ENCODE measurements at places on chromosomes 12 and 14. TPM values are rescaled to one million over a fixed set of nuclear protein-coding genes. Genes with fewer than 3 reads are reported as not detected.

Gene PTCSC3
- not detected for total RNA-seq

GRCh38 chr12:131979606-131980005 is 29.9 kb downstream of the EP400 start:
- DNase-seq, result no peak

- DNase-seq, result no peak
Measured at GRCh38 chr14:56862836-56863235, 52.6 kb upstream of the OTX2 start.

Gene PAN2
- 216 TPM for total RNA-seq

- no peak for DNase-seq
Measured at GRCh38 chr14:63663428-63664341, 22.0 kb upstream of the WDR89 start.

GRCh38 chr12:70258605-70259403 is 15.6 kb downstream of the CNOT2 start:
- no peak for DNase-seq

GRCh38 chr14:99040711-99041110 is 231.3 kb downstream of the BCL11B start:
- DNase-seq, result no peak

Gene POTEM
- total RNA-seq, result not detected

DNA sequence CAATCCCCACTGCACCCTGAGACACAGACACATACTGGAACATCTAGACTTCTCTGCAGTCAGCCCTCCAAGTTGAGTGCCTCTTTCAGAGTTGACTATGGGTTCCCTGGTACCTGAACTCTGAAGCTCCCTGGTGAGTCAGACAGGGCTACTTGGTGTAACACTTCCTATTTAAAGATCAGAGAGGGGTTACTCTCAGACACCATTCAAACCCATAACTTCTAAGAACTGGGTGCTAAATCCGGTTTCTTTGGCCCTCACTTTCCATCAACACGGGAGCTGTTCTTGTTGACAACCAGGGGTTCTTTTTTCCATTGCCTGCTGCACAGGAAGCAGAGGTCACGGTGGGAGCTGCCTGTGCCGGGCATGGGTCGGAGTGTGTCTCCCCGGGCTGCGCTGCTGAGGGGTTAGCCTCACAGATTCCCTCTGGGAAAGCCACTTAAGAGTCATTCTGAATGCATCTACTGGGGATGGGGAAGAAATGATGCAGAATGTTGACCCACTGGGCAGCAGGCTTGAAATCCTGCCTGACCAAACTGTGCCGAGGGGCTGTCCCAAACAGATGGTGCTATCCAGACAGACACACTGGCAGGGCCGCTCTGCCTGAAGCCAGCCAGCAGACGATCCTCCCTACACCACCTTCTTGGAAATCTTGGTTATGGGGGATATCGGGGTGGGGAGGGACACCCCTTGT is 74.1 kb downstream of the PITPNM2 start:
- no peak for DNase-seq

DNA sequence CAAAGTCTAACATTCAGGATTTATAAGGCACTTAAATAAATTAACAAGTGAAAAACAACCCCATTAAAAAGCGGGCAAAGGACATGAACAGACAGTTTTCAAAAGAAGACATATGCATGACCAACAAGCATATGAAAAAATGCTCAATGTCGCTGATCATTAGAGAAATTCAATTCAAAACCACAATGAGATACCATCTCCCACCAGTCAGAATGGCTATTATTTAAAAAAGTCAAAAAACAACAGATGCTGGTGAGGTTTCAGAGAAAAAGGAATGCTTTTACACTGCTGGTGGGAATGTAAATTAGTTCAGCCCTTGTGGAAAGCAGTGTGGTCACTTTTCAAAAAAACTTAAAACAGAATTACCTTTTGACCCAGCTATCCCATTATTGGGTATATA is 60.7 kb upstream of the BDKRB2 start:
- DNase-seq, result no peak

DNA sequence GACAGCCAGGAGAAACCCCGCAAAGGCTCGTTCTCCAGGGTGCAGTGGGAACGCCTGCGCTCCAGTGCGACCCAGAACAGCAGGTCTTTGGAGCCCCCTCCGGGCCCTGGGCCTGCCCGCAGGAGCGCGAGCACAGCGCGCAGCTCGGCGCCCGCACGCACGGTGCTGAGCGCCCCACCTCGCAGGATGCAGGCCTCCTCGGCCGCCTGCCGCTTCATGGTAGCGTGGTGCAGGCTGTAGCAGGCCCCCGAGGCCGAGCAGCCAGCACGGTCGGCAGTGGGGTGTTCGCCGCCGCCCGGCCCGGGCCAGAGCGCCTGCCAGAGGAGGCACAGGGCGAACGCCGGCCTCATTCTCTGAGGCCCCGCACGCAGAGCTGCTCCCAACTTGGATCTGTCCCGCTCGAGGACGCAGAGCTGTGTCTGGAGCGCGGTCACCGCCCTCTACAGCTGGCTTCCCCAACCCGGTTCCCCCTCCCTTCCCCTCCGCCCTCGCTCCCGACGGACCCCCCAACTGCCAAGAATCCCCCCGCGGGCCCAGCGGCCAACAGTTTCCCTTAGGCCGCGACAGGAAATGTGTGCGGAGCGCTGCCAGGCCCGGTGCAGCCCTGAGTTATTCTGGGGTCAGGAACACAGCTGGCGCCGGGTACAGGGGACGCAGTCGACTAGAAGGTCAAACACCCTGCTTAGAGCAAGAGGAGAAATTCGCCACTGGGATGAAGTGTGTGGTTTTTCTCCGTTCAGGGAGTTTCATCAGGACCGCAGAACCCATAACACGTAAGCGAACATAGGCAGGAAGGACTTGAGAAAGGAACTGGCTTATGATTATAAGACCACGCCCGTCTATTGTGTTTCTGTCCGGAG is at the start of gene CLEC14A:
Gene CLEC14A (minus strand): TSS at position 421 of the 860 bp plus-strand sequence. CDS start 71 bp downstream, at position 350.
- DNase-seq, result no peak

GRCh38 chr12:114306646-114307045 is 99.3 kb downstream of the TBX5 start:
- no peak for DNase-seq

- no peak for DNase-seq
Measured at GRCh38 chr14:100887728-100888335, 15.7 kb downstream of the RTL1 start.

Gene RIMBP2
- not detected for total RNA-seq

DNA sequence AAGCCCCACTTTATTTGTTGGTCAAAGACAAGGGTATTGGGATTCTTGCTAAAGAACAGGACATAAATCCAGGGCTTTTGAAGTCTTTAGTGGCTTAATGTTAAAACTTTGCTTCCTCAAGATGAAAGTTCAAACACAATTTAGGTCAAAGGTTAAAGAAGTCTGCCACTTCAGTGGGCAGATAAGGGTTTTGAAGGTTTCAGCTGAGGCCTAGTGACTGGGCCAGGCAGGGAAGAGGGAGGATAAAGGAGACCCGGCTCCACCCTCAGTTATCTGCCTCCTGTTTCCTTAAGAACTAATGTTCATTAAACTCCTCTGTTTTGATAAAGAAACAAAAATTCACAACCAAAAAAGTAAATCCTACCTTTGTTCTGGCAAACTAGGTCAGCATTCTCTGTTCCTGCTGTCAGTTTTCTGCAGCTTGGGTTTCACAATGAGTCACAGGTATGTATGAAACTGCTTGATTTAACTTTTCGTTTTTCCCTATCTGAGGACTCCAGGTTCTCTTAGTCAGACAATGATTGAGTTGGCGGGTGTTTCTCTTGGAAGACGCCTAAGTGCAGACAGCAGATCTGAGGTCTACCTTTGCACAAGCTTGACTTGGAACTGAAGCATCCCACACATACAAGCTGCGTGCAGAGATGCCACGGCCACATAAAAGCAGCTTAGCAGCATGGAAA is 208.3 kb downstream of the EXOC5 start:
- no peak for DNase-seq

DNA sequence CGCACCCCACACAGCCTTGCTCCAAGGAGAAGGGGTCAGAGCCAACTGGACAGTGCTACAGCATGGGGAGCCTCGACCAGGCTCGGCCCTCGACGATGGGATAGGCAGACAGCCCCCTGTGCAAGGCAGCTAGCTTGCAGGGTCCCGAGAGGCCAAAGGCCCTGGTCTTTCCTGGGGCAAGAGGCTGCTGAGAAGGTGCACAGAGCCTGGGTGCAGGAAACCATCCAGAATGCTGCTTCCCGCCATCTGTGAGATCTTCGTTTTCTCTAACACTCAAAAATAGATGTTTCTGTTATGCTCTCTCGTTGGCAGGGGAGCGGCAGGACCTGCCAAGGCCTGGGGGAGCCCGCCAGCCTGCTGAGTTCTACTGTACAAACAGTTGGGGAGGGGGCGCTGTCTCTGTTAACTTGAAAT is 168.0 kb upstream of the RTL1 start:
- no peak for DNase-seq

- no peak for DNase-seq
Measured at GRCh38 chr14:60344751-60345150, 95.7 kb downstream of the PPM1A start.

GRCh38 chr14:60848066-60848465 is 113.5 kb downstream of the MNAT1 start:
- no peak for DNase-seq

Gene PPP1R1A
- not detected for total RNA-seq

GRCh38 chr14:23380197-23380914 is 3.5 kb downstream of the CMTM5 start:
- DNase-seq, result no peak

DNA sequence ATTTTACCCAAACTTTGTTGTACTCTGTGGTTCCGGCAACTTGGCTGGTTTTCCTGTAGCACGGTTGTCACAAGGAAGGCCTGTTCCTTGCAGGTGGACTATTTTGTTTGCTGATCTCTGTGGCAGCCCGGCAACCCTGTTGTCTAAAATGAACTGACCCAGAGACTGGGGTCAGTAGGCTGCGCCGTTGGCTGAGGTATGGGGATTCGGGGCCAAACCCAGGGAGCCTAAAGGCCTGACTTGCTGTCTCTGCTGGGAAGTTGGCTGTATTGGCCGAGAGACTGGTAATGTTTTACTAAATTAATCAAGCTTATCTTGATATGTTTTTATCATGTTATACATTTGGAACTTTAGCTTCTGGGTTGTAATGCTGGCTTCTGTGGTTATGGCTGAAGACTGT is 13.8 kb downstream of the SMIM41 start:
- no peak for DNase-seq

Gene CLEC4C
- not detected for total RNA-seq

- no peak for DNase-seq
Measured at GRCh38 chr14:75824318-75824717, 157.5 kb downstream of the TGFB3 start.

DNA sequence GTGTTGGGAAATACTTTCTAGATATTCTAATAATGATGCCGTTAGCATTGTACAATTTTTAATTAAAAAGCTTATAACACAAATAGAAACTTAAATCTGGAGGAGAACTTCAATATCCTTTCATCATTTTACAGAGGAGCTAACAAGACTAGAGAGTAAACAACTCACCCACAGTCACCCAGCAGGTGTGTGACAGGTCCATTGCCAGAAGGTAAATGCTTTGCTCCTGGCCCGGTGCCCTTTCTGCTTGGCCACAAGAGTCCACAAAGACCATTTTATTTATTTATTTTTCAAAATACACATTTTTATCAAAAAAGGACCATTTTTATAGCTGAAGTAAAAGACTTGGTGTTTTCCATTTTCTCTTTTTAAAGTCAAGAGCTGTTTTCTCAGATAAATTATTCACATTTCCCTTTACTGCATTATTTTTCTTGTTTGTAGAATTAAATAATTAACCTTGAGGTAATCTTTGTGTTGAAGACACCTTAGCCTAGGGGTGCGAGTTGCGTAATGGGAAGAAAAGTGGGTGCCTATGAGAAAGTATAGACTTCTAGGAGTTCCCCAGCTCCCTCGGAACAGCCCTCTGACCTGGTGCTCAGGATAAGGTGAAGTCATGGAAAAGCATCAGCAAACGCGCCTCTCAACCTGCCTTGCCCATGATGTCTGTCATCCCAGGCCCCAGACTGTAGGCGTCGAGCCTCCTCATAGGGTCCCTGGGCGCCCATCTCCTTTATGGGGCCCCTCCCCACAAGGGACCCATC is 26.3 kb upstream of the AMIGO2 start:
- DNase-seq, result no peak

Gene RD3L
- not detected for total RNA-seq

DNA sequence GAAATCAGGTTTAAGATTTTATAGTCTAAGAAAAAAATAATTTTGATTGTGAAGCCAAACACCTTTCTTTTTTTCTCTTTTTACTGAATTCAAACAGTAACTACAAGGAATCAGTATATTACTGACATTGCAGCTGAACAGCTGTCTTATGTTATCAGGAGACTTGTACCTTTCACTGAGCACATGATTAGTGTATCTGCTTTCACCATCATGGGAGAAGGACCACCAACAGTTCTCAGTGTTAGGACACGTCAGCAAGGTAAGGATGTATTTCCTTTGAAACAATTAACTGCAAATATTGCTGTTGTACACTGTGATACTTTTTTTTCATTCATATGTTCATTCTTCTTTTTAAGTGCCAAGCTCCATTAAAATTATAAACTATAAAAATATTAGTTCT is 50.8 kb downstream of the PTPRQ start:
- DNase-seq, result no peak

DNA sequence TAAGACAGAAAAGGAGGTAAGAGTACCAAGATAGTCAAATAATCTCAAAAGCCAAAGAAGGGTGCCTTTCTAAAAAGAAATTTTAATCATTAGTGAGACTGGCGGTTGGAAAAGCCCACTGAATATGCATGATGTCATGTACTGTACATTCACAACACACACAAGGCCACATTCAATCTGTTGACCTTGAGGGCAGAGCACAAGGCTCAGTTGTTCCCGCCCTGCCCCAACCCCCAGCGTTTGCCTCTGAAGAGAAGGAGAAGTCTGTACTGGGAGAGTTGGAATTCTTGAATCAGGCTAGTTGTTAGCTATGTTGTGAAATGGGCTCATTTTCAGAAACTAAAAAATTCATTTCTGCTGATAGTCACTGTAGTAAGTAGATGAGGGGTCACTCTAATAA is 50.2 kb upstream of the NID2 start:
- DNase-seq, result no peak

DNA sequence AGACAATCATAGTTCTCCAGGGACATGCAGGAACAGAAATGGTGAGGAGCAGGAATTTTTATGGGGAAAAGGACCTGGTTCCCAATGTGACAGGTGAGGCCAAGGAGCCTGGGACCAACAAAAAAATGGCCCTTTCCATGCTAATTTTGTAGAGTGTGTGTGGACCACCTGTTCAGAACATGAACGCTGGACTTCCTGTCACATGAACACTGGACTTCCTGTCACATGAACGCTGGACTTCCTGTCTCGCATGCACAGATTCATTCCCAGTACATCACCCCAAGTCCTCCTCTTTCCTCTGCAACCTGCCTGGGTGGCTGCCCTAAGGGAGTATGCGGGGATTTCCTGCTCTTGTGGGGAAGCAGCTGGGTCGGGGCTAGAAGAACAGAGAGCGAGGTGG is 10.1 kb downstream of the FGF6 start:
- no peak for DNase-seq

DNA sequence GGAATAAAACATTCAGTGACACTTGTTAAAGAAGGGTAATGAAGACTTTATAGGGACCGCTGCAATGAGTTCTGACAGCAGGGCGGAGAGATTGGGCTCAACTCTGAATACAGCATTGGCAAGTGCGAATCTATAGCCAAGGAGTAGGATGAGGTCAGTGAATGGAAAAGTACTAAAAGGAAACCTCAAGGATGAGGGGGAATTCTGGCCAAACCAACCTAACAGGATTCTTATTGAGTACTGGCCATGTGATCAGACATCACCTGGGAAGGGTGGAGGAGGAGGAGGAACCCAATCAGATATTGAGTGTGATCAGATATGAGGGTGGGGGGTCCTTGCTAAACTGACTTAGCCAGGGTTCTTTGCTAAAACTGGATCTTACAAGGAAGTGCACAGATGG is 31.0 kb downstream of the DRAM1 start:
- no peak for DNase-seq

Gene MMP19
- 0.55 TPM for total RNA-seq

Gene TBX5
- total RNA-seq, result not detected

Gene HOXC10
- not detected for total RNA-seq

Data from naive thymus-derived CD8-positive, alpha-beta T cell (primary cell).